ENCODE measurements at places on chromosomes 4 and X.
A peak's percentile ranks its signal among the peaks of the same experiment; 100 is the strongest.

GRCh38 chr4:157389741-157390140, 169.2 kb downstream of the GRIA2 start:
- DNase-seq = no peak

DNA sequence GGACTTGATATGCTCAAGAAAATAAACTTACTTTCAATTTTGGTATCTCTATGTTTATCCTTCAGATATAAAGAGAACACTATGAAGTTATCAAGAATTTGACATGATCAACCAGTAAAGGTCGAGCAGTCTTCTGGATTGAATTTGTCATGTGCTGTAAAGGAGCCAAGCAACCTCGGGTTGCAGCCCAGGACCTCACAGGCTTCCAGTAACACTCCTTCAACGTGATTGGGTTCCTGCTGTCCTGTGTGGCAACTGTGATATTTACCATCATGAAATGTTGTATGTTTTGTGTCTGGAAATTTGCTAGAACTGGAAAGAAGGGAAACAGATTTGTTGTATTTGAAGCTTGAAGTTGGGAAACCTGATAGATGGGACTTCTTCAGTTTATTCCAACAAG, 52.0 kb upstream of the UGT2B7 start:
- DNase-seq = no peak

- DNase-seq = no peak
Observed at GRCh38 chr4:81531410-81531809, 59.7 kb upstream of the RASGEF1B start.

DNA sequence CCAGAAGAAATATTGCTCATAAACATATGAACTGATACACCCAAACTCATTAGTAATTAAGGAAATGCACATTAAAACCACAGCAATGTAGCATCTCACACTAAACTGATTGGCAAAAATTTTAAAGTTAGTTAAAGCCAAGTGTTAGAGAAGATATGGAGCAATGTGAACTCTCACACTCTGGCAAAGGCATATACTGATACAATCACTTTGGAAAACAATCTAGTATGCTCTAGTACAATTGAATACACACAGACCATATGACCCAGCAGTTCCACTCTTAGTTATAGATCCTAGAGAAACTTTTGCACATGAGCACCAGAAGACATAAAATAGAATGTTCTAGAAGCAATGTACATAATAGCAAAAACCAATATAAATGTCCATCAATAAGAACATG, 8.4 kb upstream of the AWAT1 start:
- no peak for DNase-seq

- peak; percentile 62 for DNase-seq
Observed at GRCh38 chr4:8201321-8201781, 2.3 kb downstream of the SH3TC1 start.

DNA sequence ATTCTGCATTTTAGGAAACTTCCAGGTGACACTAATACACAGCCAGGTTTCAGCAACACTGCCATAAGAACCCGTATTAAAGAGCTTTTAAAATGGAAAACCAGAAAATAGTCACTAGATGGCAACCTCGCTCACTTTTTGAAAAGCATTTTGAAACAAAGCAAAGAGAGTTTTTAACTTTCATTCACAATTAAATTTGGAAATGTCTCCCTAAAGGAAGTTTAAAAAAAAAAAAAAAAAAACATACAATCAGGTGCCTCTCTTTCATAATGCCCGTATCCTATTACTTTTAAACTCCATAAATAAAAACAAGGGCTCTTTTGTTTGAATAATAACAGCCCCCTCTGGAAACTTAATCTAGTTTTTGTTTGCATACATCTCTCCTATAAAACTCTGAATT, 20.3 kb downstream of the MEPE start:
- DNase-seq = peak; percentile 73

DNA sequence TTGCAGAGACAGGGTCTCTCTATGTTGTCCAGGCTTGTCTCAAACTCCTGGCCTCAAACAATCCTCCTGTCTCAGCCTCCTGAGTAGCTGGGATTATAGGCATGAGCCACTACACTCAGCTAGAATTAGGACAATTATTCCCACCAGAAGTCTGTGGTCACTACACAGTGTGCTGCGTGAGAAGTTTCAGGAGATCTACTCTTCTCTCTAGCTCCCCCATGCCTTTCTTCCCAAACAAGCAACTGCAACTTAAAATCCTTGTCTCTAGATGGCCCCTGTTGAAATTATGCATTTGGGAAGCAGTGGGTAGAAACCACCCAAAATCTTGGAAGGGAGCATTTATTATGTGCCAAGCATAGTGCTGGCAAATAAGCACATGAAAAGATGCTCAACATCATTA, 21.1 kb upstream of the MAP7D3 start:
- DNase-seq = no peak

DNA sequence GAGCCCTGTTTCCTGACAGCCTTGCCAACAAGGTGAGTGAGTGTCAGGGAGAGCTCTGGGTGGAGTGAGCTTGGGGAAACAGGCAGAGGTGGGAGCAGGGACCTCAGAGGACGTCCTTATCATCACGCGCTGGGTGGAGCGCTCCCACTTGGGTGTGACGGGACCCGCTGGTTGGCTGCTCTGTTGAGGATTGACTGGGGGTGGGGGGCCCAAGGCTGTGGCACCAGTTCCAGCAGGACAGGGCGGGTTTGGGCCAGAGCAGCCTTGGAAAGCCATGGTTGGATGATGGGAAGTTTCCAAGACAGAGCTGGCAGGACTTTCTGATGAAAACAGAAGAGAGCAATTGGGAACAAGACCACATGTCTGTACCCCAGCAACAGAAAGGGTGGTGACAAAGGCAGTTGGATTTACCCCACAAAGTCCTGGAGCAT, 3.0 kb upstream of the PCGF3 start:
- DNase-seq = no peak

GRCh38 chrX:150768132-150768485, 74.9 kb downstream of the MTMR1 start:
- no peak for DNase-seq

DNA sequence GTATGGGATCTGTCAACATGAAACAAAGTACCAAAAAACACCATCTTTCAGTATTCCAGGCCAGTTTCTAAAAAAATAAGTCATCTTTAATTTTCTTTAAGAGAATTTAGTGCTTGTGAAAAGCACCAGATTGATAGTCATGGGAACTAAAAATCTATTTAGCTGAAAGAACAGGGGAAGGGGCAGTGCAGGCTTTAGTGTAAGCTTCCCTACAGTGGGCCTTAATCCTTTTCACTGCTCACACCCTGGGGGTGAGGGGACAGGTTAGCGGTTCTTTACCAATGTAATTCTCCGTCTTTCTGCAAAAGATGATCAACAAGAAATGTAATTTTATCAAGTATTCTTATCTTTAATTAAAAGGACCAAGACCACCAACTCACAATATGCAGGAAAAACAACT, 47.1 kb downstream of the CHIC2 start:
- DNase-seq = no peak

DNA sequence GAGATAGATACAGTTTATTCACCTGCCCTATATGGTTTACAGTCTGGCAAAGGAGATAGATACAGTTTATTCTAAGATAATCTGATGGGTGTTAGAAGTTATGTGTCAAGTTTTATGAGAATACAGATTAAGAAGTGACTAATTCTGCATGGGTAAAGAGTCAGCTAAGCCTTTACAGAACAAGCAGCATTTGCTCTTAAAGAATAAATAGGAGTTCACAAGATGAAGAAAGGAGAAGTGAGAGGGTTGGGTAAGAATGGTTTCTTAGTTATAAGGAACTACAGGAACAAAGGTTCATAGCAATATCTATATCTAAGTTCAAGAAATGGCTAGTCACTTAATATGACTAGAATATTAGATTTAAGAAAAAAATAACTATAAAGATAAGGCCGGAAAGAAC, 47.6 kb downstream of the THOC2 start:
- peak; percentile 71 for DNase-seq

GRCh38 chrX:39766855-39767254, 330.9 kb downstream of the BCOR start:
- no peak for DNase-seq

DNA sequence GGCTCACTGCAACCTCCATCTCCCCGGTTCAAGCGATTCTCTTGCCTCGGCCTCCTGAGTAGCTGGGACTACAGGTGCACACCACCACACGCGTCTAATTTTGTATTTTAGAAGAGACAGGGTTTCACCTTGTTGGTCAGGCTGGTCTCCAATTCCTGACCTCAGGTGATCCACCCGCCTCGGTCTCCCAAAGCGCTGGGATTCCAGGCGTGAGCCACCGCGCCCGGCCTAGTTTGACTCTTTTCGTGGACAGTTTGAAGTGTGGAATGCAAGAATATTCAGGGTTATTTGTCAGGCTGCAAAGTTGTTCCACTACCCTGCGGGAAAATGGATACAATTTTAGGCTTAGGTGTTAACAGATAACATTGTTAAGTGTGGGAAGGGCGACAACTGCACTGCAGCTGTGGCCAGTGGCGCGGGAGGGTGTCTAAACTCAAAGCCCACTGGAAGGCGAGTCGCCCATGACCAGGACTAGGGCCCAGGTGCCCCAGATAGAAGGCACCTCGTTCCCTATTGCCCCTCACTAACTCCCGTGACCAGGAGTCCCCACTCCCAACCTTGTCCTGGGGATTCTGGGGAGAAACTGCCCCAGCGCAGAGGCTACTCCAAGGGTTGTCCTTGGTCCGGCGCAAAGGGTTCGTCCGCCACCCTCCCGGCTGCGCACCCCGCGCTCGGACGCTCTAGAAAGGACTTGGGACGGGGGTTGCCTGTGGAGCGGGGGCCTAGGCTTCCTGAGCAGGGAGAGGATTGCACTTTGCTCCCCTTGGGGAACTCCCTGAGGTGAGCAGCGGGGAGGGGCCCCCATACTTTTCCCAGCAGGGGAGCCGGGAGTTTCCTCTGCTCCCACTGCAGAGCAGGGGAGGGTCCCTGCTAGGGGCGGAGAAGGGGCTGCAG, 1.1 kb upstream of the CD99 start:
- no peak for DNase-seq

GRCh38 chr4:57095956-57096355, 14.2 kb downstream of the IGFBP7 start:
- no peak for DNase-seq

GRCh38 chrX:154458116-154458953, at the start of gene PLXNA3:
PLXNA3 (plus strand) TSS chrX:154458281; CDS start chrX:154460184, 1,903 bp downstream.
- DNase-seq = peak; percentile 45

GRCh38 chr4:188680004-188680666, 540.9 kb downstream of the TRIML1 start:
- DNase-seq = no peak

DNA sequence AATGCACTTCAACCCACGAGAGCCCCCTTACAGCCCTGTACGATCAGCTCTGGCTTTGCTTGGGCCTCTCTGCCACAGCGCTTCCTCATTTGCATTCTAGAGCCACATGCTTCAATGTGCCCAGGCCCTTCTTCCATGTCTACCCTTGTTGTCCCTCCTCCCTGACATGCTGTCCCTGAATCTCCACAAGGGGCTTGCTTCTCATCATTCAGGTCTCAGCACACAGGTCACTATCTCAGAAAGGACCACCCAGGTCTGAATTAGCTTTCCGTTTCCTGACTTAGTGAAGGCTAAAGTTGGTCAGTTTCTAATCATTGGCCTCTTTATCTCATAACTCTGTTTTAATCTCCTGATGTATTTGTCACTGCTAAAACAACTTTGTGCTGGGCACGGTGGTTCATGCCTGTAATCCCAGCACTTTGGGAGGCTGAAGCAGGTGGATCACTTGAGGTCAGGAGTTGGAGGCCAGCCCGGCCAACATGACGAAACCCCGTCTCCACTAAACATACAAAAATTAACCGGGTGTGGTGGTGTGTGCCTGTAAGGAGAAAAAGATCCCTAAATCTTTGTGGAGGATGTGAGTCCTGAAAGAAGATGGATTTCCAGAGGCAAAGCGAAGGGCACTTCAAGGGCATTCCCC, 17.9 kb upstream of the SLC34A2 start:
- DNase-seq = no peak

DNA sequence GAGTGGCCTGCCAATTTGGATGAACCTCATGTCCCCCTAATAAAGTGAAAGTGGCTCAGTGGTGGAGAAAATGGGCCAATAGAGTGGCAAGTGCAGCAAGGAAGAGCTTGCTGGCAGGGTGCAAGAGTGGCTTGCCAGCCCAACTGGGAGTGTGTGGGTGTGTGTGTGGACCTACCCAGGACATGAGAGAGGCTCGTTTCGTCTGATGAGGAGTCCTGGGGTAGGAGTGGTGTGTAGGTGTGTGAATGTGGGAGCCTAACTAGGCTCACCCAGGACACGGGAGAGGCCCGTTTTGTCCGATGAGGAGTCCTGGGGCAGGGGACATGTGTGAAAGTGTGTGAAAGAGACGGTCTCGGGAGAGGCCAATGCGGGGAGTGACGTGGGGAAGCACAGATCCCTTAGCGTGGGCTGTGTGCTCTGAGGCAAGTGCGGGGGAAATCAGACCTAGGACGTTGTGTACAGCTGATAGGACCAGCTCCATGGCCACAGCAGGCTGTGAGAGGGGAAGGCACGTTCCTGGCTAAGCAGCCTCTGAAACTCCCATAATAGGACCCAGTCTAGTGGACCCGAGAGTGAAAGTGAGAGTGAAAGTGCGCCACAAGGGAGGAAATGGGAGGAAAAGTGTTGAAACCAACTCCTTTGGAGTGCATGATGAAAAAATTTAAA, 5.3 kb downstream of the GAGE10 start:
- peak; percentile 80 for DNase-seq

- DNase-seq = no peak
Observed at GRCh38 chrX:3950373-3950772, 236.9 kb upstream of the PRKX start.

GRCh38 chr4:76515975-76516843, 81.2 kb downstream of the SHROOM3 start:
- DNase-seq = peak; percentile 85

- DNase-seq = no peak
Observed at GRCh38 chr4:17068392-17068791, 169.9 kb upstream of the LDB2 start.

GRCh38 chr4:36010397-36010929, 233.9 kb downstream of the ARAP2 start:
- no peak for DNase-seq

- no peak for DNase-seq
Observed at GRCh38 chr4:58144721-58145120, 1034.5 kb upstream of the IGFBP7 start.

- no peak for DNase-seq
Observed at GRCh38 chr4:81838586-81838985, 366.9 kb upstream of the RASGEF1B start.

- peak; percentile 85 for DNase-seq
Observed at GRCh38 chr4:153573881-153574802, 108.0 kb downstream of the TMEM131L start.

- DNase-seq = no peak
Observed at GRCh38 chrX:17553469-17553868, 178.5 kb downstream of the NHS start.

DNA sequence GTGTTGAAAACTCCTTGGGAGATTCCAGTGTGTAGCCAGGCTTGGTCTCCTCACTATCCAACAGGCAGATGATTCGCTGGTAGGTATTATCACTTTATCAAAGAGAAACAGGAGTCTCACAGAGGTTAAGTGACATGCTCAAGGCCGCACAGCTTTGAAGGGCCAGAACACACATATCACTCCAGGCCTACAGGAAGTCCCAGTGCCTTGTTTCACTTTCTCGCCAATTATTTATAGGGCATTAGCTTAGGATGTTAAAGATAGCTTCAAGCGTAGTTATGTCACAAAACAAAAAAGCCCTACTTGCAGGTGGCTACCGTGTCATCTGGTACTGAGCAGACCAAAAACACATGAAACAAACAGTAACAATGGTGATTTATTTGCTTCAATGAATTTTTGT, 13.2 kb downstream of the ATP8A1 start:
- DNase-seq = no peak

GRCh38 chr4:125346616-125347015, 31.9 kb downstream of the FAT4 start:
- no peak for DNase-seq

GRCh38 chr4:139454111-139455045, at the start of gene RAB33B:
RAB33B (plus strand) TSS chr4:139454121; CDS start chr4:139454196, 75 bp downstream.
- peak; percentile 24 for DNase-seq

- DNase-seq = no peak
Observed at GRCh38 chr4:152962150-152962549, 26.0 kb downstream of the FHDC1 start.
